GF-D8 (cell line): ENCODE measurements at places on chromosomes 7 and 10.
A peak's percentile ranks its signal among the peaks of the same experiment; 100 is the strongest.

DNA sequence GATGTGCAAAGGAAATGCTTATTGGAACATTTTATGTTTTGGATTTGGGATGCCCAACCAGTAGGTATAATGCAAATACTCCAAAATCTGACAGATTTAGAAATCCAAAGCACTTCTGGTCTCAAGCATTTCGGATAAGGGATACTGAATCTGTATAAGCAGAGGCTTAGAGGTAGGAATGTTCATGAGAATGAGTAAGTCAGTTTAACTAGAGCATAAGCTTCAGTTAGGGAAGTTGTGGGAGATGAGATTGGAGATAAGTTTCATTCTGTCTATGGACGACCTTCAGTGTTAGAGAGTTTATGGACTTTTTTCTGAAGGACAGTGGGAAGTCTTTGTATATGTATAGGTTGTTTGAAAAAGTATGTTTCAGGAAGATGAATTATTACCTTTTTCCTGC is 10.4 kb downstream of the TAX1BP1 start:
- peak; percentile 82 for DNase-seq

- no peak for DNase-seq
These were observed 436.1 kb upstream of the ETV1 start for GRCh38 chr7:14425559-14425958.

GRCh38 chr10:77756319-77757232 is 119.0 kb upstream of the KCNMA1 start:
- no peak for DNase-seq

DNA sequence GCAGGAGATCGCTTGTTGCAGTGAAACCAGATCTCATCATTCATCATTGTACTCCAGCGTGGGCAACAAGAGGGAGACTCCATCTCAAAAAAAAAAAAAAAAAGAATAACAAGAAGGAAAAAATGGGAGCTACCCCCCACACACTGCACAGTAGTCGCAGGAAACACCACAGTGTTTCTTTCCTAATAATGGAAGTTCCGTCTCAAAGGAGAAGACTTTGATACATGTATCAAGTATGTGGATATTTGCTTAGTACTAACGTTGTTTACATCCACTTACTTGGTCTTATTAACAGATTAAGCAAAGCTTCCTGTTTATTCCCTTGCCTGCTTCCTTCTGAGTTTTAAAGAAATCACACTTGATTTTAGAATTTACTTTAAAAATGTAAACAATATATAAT is 22.2 kb downstream of the YAE1 start:
- no peak for DNase-seq

- no peak for DNase-seq
These were observed 22.4 kb upstream of the PPA1 start for GRCh38 chr10:70255329-70256299.

GRCh38 chr7:117776224-117776623 is 97.0 kb downstream of the CTTNBP2 start:
- no peak for DNase-seq

GRCh38 chr7:116395141-116395791 is 104.3 kb upstream of the CAV2 start:
- no peak for DNase-seq

- DNase-seq: no peak
These were observed 37.5 kb downstream of the ENO4 start for GRCh38 chr10:116886772-116887171.

DNA sequence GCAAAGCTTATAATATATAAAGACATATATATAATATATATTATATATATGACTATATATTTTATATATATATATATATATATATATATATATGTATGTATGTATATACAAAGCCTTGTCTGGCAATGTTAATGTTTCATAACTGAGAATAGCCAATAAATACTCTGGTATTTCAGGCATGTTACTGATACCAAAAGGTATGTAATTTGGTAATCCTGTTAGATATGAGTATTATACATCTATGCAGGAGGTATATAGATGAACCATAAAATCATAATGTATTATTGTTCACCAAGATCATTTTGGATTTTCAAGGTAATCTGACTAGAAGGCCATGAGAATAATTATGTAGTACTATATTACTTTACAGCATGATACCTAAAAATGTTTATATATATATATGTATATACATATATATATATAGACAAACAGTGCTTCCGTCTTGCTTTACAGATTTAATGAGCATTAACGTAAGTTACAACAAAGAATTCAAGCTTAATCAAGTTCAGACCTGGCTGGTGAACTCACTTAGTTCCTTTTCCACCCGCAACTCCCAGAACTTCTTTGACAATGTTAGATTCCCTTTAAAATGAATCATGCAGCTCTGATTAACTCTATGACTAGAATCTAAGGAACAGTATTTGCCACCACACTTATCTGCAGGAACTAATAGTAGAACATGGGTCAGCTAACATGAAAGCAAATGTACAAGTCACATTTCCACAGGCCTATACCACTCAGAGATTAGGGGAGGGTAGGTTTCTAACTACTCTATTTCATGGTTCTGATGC is 82.7 kb downstream of the SLC25A13 start:
- DNase-seq: no peak

GRCh38 chr10:118592675-118593330 is 2.6 kb downstream of the PRLHR start:
- no peak for DNase-seq

DNA sequence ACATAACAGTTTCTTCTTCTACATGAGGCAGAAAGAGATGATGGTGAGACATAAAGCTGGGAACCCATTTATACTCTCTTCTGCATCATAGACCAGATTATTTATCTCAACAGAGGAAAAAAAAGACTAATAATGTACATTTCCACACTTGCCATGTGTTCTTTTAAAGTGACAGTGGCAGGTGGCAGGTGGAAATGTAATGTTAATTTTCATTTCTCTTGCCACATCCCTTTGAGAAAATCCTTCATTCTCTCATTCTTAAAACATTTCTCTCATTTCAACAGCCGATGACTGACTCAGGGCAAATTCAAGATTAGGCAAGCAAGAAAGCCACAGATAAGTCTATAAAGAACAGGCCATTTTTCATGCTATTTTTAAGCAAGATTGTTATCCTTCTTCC is 635.6 kb upstream of the SORCS1 start:
- no peak for DNase-seq

- no peak for DNase-seq
These were observed 2.9 kb upstream of the HKDC1 start for GRCh38 chr10:69217119-69217754.

GRCh38 chr7:134907639-134908038 is 78.7 kb upstream of the AGBL3 start:
- no peak for DNase-seq
